Uterus (tissue), 4 donors: ENCODE measurements at places on chromosomes 6 and 20. TPM values are rescaled to one million over a fixed set of nuclear protein-coding genes. Genes with fewer than 3 reads are reported as not detected.

The EPB41L1 gene
- 4.9 TPM for total RNA-seq

The BAK1 gene
- total RNA-seq = 1.0 TPM

The STMND1 gene
- not detected for total RNA-seq

- DNase-seq = no peak
- H3K4me3 ChIP-seq = no peak overlapping the region
- no peaks in the 10 kb centered on the region for H3K4me1 ChIP-seq
- H3K36me3 ChIP-seq = no peaks in the 10 kb centered on the region
- H3K27me3 ChIP-seq = no peaks in the 10 kb centered on the region
Observed at GRCh38 chr6:16044211-16044643, 84.7 kb upstream of the MYLIP start.

DNA sequence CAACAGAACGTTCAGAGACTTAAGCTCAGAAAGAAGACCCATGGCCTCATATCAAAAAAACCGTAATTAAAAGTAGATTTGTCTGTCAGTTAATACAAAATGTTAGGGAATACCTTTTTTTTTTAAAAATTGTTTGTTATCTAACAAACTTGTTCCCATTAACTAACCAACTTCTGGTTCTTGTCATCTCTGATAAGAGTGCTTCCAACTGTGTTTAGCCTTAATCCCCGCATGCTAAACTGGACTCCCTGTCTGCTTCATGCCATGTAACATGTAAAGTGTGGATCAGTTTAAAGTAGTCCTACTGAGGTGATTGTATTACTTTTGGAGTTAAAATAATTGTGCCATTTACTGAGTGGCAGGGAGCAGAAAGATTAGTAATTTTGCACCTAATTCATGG lies 6.3 kb downstream of the JARID2 start:
- no peak overlapping the region for H3K4me3 ChIP-seq
- no peaks in the 10 kb centered on the region for H3K36me3 ChIP-seq
- no peak overlapping the region for H3K27ac ChIP-seq

- no peaks in the 10 kb centered on the region for H3K27me3 ChIP-seq
- no peaks in the 10 kb centered on the region for H3K4me1 ChIP-seq
- no peaks in the 10 kb centered on the region for H3K36me3 ChIP-seq
- no peak for DNase-seq
- H3K27ac ChIP-seq = no peak overlapping the region
Observed at GRCh38 chr20:45507011-45507820, 8.2 kb downstream of the SPINT3 start.

- H3K4me1 ChIP-seq = no peaks in the 10 kb centered on the region
- no peak overlapping the region for H3K4me3 ChIP-seq
Observed at GRCh38 chr6:98525860-98526259, 308.5 kb upstream of the POU3F2 start.
